Activated CD4-positive, alpha-beta T cell treated with anti-CD3 and anti-CD28 coated beads, Interleukin-2, amount 50 U/mL, for 4 hours (primary cell): ENCODE measurements at places on chromosomes 12 and 14.

DNA sequence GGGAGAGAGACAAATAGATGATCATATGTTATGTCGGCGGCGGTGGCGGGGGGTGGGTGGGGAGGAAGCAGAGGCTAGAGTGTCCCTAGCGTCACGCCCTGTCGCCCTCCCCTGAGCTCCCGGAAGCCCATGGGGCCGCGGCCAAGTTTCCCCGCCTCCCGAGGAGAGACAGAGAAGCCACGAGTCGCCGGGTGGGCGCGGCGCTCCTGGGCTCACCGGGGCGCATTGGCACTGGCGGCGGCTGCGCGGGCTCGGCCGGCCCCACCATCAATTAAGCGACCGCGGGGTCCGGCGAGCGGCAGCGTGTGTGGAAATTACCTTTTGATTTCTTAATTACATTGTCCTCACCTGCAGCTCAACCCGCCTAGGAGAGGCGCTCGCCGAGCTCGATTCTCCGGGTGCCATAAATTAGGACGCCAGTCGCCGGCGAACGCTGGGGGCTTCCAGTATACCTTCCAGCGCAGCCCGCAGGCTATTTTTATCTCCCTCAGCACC lies 119.9 kb upstream of the LHX5 start:
- DNase-seq: no peak

GRCh38 chr12:13052421-13052820 lies 8.2 kb downstream of the FAM234B start:
- no peak for DNase-seq

GRCh38 chr12:45483571-45483970 lies 245.9 kb upstream of the ARID2 start:
- DNase-seq: no peak

DNA sequence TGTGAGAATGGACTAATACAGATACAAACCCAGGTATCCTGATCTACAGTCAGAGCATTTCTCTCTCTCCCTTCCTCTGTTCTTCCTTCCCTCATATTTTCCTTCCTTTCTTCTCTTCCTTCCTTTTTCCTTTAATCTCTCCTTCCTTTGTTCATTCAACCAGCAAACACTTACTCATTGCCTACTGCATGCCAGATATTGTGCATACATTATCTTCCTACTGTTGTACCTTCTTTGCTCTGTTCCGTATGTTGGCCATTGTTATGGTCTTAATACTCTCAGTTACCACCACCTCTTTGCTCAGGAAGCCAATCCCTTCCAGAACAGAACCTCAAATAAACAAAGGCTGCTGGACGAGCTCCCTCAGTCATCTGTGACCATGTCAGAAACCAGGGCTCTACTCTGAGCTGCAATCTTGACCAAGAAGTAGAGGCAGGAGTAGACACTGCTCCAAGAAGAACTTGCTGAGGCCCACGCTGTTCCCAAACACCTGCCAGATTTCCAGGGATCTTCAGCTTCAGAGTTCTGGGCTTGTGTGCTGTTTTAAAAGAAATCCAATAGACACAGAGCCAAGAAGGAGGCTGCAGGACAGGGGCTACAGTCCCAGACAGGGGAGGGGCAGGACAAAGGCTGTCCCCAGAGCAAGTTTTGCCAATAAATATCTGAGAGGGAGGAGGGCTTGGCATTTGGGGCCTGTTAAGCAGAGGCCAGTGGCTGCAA lies 526.7 kb upstream of the TBX3 start:
- no peak for DNase-seq

DNA sequence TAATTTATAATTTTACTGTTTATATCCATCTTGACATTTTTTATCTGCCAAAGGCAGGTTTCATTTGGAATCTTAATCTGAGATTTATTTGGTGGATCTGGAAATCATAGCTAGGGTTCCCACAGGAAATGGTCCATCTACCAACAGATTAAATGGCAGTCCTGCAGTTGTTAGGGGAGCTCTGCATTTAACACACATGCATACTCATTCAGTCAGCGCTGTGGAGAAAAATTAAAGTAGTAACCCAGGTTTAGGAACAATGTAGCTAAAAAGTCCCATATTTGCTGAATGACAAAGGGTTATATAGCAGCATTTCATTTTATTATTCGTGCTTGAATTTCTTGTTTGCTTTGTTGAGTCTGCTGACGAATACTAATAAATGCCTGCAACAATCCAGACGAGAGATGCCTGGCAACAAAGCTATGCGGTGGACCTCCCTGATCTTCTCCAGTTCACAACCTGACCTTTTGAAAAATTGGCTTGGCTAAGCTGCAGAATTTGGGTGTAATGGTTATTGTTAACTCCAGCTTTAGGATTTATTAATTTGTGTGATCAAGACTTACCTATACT lies 59.8 kb downstream of the MIPOL1 start:
- DNase-seq: no peak

DNA sequence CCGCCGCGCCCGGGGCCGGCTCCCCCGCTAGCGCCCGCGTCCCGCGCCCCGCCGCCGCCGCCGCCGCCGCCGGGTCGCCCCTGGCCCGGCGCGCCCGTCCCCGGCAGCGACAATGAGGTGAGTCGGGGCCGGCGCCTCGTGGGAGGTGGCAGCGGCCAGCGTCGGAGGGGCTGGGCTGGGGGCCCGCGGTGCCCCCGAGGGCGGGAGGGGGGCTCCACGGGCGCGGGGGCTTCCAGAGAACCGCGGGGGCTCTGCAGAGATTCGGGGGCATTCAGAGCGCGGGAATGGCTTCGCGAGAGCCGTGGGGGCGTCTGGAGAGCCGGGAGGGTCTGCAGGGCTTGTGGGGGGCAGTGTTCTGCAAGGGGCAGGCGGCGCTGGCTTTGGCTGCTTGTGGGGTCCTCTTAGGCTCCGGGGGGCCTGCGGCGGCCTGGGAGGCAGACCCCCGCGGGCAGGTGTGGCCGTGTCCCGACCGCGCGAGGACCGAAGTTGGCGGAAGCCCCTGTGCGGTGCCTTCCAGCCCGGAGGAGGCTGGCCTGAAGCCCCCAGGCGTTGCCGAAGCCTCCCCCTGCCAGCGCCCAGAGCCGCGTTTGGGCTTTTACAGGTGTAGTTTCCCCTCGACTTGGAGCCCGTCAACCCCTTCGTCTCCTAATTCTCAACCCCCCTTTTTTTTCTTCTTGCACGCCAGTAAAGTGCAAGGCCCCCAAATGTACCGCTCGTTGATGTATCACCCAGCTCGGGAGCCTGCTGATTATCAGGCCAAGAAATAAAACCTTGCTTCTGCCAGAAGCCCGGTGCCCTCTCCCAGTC lies 93.1 kb upstream of the EVL start:
- no peak for DNase-seq

GRCh38 chr14:60101786-60102185 lies 10.1 kb downstream of the PCNX4 start:
- DNase-seq: no peak

- DNase-seq: no peak
These were observed 128.6 kb upstream of the CCDC175 start for GRCh38 chr14:59705245-59705644.

DNA sequence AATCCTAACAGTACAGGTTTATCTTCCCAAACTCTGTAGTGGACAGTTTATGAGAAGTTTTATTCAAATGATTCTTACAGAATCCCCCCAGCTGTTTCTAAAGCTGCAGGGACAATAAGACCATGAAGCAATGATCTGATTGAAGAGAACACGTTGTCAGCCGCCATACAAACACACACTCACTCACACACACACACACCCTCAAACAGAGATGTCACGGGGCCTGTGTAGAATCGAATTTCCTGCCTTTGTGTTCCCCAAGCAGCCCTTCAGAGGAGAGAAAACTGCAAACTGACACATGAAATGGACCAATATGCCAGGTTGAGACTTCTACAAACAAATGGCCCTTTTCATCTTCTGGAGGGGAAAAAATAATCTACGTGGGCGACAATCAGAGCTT lies 80.5 kb upstream of the TBX3 start:
- no peak for DNase-seq

DNA sequence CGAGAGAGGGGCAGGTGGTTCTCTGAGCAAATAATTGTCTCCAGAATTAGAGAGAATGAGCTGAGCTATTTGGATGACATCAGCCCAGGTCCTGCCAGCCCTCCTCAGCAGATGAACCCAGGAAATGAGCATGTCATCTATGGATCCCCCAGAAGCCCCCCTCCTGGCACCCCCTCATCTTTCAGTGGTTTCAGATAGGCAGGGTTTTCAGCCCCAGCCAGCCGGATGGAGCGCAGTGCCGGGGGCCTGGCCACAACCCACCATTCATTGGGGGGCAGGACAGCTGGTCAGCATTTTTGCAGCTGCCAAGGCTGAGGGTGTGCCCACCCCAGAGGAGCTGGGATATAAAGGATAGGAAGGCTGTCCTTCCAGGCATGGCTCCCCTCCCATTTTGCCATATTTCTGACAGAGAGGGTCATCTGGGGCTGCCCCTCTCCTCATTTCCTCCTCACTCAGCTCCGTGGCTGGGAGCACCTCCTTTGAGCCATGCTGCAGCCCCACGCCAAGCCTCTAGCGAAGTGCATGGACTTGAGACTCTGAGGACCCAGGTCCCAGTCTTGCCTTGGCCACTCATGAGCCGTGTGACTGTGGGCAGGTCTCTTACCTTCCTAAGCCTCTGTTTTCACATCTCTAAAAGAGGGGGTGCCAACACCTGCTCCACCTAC lies 6.0 kb upstream of the KRT71 start:
- DNase-seq: no peak

DNA sequence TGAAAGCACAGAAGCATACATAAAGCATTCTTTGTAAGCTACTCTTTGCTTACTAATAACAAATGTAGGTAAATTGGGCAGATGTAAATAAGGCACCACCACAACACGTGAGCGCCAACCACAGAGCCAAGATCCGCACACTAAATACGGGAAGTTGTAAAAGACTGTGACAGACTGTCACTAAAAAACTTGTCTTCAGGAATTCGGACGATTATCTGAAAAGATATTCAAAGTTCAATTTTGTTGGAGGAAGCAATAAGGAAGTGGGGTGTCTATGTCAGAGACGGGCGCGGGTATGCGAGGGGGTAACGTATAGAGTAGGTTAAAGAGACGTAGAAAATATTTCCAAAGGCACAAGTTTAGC lies 1.5 kb upstream of the HSP90B1 start:
- DNase-seq: peak; percentile 7

DNA sequence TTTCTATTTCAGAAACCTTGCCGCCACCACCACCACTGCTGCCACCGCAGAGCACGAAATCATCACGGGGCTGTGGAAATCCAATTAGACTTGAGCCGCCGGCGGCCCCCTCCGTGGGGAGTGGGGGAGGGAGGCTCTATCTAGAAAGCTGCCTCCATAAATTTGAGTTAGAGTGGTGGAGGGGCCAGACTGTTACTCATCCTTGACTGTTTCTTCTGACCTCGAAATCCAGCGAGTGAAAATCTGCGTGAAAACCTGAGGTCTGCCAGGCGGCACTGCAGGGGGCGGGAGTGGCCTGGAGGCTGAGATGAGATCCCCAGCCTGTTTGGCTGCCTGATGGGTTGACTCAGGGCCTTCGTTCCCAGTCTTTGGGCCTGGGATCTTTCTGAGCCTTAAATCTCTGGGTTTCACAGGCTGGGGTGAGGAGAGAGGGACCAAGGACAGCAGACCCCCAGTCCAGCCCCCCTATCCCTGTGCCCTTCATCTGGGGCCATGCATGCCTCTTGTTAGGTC lies 29.9 kb downstream of the TSPAN9 start:
- no peak for DNase-seq

DNA sequence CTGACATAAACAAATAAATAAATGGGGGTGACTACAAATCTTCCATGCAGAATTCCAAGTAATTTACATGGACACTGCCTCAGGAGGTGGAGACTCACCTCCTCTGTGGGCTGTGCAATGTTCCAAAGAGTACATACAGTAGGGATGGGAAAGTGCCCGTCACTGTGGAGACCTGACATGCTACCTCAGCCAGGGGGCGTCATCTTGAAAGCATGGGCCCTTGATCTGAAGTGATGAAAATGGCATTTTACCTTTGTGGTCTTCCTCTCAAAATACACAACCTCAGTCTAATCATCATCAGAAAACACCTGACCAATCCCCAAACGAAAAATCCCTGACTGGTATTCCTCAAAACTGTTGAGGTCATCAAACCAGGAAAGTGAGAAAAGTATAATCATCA lies 48.4 kb downstream of the ANAPC7 start:
- peak; percentile 13 for DNase-seq

- no peak for DNase-seq
These were observed 8.2 kb upstream of the LGALS3 start for GRCh38 chr14:55120571-55121495.

DNA sequence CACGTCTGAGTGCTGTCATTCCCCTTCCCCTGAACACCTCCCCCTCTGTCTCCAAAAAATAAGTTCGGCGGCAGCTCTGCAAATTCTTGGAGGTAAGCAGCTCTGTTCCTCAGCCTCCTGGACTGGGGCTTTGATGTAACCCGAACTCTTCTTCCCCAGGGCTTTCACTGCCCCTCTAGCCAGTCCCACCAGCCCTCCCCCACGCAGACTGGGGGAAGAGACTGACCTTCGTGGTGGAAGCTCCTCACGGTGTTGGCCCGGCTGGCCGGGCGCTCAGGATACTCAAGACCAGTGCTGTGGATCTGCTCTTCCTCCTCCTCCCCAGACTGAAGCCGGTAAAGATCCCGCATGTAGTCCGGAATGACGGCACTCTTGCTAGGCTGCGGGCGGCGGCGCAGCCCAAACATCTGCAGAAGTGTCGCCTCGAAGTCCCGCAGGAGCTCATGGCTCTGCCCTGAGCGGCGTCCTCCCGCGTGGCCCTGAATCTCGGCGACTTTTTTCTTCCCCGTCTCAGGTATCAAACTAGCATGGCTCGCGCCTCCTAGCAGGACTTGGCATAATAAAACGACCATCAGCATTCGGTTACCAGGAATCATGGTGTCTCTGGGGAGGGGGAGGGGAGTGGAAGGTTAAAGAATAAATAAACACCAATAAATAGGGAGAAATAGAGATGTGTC lies 4.9 kb downstream of the BMP4 start:
- DNase-seq: no peak

DNA sequence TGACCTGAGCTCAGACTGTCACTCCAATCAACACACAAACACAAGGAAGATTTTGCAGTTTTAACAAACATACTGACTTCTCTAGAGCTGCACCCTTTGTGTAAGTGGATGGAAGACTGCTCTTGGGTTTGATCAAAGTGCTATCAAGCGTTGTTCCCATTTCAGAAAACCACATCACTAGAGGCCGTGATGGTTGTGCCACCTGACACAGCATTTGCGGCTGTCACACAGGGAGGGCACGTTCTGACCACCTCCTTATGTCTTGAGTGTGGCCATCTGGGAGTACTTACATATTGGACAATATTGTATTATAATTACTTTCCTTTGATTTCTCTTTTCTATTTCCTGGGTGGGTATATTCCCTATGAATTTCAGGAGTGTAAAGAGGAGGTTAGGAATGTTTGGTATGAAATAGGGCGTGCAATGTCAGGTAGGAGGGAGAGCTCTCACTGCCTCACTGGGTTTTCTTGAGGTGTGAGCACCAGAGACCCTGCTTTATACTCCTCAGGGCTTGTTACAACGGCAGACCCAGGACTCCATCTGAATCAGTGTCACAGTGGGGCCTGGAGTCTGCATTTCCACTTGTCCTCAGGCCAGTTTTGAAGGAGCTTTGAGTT lies 74.3 kb downstream of the SYNE3 start:
- no peak for DNase-seq

GRCh38 chr12:79300199-79300568 lies 390.6 kb downstream of the PAWR start:
- DNase-seq: no peak
